ENCODE measurements at places on chromosomes 7 and 10.
A peak's percentile ranks its signal among the peaks of the same experiment; 100 is the strongest.

DNA sequence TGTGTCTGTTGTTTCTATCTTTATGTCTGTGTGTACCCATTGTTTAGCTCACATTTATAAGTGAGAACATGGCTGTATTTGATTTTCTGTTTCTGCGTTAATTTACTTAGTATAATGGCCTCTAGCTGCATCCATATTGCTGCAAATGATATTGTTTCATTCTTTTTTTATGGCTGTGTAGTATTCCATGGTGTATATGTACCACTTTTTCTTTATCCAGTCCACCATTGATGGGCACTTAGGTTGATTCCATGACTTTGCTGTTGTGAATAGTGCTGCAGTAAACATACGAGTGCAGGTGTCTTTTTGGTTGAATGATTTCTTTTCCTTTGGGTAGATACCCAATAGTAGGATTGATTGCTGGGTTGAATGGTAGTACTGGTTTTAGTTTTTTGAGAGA, 48.2 kb downstream of the ZNRF2 start:
- no peak for DNase-seq

DNA sequence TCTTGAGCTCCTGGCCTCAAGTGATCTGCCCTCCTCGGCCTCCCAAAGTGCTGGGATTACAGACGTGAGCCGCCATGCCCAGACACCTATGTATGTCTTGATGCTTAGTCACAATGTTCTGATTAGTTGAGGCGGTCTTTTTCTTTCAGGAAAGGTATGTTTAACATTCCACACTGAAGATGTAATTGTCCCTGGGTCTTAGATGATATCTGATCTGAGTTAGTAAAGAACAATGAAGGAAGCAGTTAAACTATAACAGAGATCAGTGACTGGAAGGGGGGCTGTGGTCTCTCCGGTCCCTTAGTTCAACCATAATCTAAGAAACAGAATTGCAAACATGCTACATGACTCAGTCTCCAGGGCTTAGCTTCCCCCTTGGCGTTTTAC, 31.5 kb upstream of the SH2D4B start:
- DNase-seq: peak; percentile 27

DNA sequence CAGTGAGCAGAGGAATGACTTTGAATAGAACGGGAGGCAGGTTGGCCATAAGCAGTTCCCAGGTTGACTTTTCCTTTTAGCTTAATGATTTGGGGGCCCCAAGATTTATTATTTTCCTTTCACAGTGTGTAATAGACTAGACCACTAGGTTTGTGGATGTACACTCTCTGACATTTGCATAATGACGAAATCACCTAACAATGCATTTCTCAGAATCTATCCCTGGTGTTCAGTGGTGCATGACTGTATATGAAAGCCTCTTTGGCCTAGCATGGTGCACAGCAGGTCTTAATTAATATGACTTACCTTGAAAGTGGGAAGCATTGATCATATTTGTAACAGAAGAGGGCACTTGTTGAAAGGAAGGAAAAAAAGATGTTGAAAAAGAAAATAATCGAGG, 761.9 kb downstream of the TYW1 start:
- DNase-seq: no peak

- DNase-seq: peak; percentile 18
Measured at GRCh38 chr7:104156842-104157277, 51.0 kb downstream of the ORC5 start.

DNA sequence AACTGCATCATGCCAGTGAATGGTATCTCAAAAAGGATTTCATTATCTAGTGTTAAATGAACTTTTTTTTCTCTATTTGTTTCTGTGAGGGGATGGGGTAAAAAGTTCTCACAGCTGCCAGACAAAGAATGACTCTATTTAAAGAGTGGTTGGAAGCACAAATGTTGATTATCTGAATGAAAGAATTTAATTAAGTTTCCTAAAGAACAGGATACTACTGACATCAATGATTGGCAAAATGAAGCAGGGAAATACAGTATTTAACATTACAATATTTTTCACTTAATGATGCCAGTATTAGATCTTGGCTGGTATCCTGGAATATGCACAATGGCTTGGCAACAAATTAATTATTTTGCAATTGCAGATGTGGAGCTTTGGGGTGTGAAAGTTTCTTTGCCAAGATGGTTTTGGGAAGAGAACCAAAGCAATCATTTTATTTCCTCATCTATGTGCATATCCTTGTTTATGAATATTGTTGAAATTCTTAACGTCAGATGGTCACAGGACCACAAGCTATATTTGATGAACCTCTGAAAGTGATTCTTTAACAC, 336.8 kb downstream of the ARL4A start:
- DNase-seq: peak; percentile 8

GRCh38 chr7:100213672-100214071, 6.1 kb upstream of the PVRIG start:
- no peak for DNase-seq

DNA sequence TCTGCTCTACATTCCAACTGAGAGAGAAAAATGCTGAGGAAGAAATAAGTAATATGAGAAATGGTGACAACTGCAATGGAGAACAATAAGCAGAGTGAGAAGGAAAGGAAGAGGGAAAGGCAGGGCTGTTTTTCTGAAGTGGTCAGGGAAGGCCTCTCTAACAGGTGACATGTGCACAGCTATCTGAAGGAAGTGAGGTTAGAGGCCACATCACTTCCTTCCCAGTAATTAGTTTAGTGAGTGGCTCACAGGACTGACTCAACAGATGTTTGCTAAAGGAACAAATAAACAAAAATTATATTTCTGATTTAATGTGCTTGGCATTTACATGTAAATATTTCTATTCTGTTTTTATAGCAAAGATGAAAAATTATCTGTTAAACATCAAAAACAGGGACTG, 77.9 kb downstream of the ARHGAP21 start:
- peak; percentile 53 for DNase-seq

DNA sequence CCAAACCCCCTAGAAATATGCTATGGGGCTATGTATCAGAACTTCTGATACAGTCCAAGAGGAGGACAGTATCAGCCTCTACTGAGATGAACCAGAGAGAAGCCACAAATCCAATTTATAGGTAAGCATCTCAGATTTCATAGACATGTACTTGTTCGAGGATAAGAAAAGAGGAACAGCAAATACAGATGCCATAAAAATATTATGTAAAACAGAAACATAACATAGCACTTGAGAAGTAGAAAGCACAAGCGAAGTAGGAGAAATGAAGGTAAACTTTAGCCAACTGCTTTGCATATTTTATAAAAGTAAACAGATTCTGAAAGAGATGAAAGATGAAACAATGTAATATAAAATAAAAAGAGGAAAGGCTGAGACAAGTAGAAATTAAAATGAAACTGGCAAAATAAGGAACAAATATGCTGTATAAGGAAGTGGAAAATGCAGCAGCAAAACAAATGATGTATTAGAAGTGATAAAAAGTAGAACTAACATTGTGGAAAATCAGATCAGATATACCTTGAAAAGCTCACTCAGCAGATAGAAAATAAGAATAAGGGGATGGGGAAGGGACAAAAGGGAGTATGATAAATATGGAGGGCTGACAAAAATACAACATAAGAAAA, 135.1 kb downstream of the SKAP2 start:
- DNase-seq: no peak

Measured in foreskin fibroblast (primary cell).